ENCODE measurements at places on chromosomes 2 and 18. TPM values are rescaled to one million over a fixed set of nuclear protein-coding genes. Genes with fewer than 3 reads are reported as not detected.

Gene LYPD6B
- not detected for total RNA-seq

DNA sequence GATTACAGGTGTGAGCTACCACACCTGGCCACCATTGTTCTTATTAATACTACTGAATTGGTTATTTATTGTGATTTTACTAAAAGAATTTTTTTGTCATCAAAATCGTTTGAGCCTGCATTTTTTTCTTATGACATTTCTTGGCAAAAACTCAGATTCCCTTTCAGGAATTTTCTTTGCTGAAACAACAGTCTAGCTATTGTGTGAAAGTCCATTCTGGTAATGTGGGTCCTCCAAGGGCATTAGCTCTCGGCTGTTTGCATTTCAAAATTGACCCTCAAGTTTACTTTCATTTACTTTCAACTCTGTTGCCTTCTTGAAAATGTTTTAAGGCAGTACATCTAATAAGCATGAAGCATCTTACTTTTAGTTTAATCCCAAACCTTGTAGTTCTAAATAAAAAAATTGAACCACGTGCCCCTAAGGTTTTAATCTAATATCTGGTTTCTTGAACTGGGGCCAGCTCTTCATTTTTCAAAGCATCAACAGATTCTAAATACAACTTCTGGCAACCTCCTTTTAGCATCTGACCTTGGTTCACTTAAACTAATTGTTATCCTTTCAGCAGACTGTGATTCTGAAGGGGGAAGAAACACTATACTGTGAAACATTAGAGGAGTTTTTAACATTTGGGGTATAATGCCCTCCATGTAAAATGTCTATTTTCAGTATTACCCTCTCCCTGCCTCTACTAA lies 325.2 kb upstream of the RAB12 start:
- no peak for DNase-seq

GRCh38 chr2:59912042-59912441 lies 641.4 kb downstream of the BCL11A start:
- DNase-seq, result no peak

DNA sequence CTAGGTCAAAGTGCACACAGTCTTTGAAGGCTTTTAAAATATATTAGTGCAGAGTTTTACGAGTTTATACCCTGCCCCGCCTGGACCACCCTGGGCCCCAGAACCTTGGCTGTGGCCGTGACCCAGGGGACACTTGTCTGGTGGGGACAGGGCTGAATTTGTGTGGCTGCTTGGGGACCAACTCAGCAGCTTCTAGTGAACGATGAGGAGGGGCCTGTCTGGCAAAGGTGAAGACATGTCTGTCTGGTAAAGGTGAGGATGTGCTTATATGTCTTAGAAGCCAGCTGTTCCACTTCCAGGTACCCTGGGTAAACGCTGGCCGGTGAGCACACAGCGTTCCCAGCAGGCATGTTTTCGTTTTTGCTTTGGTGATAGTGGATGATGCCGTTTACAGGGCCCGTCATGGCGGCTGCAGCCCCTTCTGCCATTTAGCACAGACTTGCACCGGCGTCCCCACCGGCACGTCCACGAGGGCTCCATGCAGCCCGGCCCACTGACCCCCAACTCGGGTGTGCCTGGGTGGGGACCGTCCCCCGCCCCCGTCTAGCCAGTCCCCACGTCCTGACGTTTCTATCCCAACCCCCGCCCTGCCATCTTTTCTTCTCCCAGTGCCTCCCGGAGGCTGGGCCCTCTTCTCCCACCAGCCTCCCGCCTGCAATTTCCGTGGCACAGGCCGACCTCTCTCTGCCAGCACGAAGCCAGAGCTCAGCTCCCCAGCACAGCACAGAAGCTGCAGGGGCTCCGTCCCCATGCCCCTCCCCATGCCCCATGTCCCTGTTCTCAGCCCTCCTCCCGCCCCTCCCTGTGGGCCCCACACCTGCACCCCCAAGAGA lies 67.8 kb downstream of the SLC66A2 start:
- DNase-seq, result no peak

DNA sequence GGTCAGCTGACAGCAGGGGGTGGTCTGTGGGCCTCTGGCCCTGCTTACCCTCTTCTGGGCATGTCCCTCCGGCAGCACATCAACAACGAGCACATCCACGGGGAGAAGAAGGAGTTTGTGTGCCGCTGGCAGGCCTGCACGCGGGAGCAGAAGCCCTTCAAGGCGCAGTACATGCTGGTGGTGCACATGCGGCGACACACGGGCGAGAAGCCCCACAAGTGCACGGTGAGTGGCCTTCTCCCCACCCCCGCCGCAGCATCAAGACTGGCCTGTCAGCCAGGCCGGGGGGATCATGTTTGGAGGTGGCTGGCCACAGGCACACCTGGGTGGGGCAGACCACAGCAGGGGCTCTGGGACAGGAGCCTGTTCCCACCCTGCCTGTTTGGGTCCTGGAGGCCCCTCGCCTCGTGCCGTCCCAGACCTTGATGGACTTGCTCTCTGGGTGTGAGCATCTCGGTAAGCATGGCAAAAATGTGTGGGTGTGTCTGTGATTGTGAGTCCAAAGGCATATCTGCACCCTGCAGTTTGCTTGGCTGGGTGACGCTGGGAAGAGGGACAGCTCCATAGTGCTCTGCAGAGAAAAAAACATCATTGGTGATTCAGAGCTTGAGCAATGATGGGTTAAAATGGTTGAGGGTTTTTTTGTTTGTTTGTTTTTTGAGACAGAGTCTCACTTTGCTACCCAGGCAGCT lies 242.8 kb downstream of the GLI2 start:
- no peak for DNase-seq

Gene HTR2B
- not detected for total RNA-seq

Gene RNF144A
- total RNA-seq, result 49.6 TPM

- DNase-seq, result no peak
Observed at GRCh38 chr2:48189552-48190228, 283.4 kb upstream of the FBXO11 start.

DNA sequence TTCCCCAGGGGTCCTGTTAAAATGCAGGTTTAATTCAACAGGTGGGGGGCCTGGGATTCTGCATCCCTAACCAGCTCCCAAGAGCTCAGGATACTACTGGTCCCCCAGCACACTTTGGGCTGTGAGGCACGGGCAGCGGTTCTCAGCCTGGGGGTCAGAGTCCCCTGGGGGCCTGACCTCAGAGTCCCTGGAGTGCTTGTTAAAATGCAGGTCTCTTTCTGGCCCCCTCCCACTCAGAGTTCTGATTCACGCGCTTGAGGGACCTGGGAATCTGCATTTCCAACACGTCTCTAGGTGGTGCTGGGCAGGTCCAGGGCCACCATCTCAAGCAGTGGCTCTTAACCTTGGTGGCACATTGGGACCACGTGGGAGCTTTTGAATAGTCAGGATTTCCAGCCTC lies 2.8 kb upstream of the OTOS start:
- DNase-seq, result no peak

GRCh38 chr2:203988500-203989260 lies 52.1 kb downstream of the ICOS start:
- no peak for DNase-seq

GRCh38 chr2:157480182-157480961 lies 36.5 kb upstream of the CYTIP start:
- no peak for DNase-seq

Gene GPBAR1
- total RNA-seq, result 0.14 TPM

- DNase-seq, result no peak
Observed at GRCh38 chr2:241798631-241799521, 10.1 kb upstream of the NEU4 start.

DNA sequence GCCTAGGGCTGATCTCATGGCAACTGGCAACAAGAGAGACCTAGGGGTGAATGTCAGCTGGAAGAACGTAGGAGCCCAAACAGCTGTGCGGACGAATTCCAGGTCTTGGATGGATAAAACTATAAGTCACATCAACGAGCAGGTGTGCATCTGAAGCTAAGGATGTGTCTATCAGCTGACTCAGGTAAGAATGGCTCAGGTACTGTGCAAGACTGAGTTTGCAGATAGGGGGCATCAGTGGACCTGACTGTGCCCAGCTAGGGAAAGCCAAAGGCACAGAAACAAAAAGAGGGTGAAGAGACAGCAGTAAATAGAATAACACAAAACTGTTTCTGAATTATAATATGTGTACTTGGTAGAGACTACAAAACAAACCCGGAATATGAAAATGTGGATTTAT lies 357.3 kb downstream of the ZEB2 start:
- no peak for DNase-seq

Gene HOXD8
- not detected for total RNA-seq

DNA sequence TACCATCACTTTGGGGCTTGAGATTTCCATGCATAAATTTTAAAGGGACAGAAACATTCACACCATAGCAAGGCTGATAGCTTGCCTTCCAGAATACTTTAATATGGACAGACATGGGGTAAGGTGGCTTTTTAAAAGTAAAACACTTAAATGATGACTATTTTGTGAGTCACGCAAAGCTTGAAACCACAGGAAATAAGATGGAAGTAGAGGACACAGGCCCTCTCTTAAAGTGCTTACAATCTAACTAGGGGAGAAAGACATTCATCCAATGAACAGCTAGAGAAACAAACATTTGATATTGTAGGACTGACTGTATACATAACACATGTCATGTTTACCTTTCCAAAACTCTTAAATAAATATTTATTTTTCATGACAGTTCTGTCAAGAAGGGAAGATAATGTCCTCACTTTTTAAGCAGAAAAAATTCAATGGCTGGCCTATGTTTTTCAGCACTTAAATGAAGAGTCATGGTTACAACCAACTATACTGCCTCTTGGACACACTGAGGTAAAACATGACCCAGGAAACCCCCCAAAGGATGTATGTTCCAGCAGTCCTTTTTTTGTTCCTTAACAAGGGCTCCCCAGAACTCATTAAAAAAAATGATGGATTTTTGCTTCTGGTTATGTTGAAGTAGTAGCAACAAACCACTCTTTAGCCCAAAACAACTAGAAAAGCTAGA lies 120.0 kb upstream of the RBMS1 start:
- DNase-seq, result no peak
